ENCODE measurements at places on chromosomes 6 and 20.
A peak's percentile ranks its signal among the peaks of the same experiment; 100 is the strongest.

DNA sequence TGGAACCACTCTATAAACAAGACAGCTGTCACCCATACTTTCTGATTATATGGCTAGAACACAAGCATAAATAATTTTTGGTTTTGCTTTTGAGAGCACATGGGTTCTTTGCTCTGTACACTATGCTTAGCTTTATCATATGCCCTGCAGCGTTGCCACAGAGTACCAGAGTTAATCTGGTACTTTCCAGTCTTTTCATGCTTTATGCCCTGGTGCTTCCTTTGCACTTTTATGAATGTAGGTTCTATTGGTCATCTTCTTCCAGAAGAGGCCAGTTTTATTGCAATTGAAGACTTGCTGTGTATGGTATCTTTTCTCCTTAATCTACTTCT lies 20.8 kb downstream of the SHLD1 start:
- DNase-seq = no peak

DNA sequence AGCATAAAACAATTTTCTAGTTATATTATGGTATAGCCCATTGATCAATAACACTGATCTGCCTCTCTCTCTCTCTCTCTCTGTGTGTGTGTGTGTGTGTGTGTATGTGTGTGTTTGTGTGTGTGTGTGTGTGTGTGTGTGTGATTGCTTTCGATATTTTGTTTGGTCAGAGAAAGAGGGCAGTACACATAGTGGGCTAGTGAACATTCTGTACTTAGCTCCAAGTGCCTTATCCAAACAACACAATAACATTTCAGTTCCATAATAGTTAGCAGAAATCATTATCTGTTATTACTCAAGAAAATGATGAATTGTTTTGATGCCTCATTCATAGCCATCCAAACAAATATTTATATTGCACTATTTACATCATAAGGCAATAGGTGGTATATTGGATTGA lies 979.1 kb upstream of the CITED2 start:
- no peak for DNase-seq

DNA sequence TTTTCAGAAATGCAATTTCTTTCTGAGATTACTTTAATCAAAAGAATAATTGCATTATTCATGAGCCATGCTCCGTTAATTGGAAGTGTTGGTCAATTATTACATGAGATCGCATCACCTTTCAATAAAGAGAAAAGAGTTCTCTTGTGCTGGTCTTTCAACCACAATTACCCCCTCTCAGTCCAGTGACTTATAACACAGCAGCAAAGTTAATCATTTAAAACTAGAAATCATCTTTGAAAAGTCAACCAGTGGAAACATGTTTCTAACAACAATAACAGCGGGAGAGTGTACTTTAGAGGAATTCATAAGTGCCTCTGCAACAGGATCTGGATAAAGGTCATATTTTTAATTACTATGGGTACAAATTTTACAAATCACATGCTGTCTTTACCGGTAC lies 384.4 kb upstream of the AGPAT4 start:
- DNase-seq = no peak

DNA sequence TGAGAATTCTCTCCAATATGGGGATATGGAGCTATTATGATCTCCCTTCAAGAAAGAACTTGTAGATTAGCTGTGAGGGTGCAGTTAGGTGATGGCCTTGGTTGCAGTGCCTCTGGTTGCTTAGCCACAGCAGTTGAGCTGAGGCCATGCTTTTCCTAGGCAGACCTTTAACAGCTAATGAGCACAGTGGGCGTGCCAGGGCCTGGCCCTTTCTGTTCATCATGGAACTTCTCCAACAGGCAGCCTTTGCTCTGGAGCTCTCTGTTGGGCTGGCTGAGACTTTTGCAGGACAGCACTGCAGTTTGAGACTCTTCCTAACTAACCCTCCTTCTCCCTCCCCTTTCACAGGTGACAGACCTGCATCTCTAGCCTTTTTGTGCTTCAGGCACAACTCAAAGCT lies 39.7 kb upstream of the TMEM170B start:
- peak; percentile 18 for DNase-seq

DNA sequence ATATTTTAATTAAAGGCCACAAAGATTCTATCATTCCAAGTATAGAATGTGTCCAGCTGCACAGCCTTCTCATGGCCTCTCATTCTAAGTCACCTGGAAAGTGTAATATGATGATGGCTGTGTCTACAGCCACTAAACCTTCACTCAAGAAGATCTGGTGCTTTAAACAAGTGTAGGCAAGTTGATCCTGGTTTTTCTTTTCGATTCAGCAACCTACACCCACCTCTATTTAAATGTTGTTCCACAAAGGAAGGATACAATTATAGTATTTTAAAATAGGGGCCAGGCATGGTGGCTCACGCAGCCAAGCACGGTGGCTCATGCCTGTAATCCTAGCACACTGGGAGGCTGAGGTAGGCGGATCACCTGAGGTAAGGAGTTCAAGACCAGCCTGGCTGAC lies 25.5 kb upstream of the DST start:
- DNase-seq = no peak

GRCh38 chr6:108476376-108476775 lies 84.3 kb upstream of the FOXO3 start:
- DNase-seq = peak; percentile 50

- DNase-seq = no peak
Observed at GRCh38 chr20:9884666-9885065, 45.8 kb upstream of the PAK5 start.

DNA sequence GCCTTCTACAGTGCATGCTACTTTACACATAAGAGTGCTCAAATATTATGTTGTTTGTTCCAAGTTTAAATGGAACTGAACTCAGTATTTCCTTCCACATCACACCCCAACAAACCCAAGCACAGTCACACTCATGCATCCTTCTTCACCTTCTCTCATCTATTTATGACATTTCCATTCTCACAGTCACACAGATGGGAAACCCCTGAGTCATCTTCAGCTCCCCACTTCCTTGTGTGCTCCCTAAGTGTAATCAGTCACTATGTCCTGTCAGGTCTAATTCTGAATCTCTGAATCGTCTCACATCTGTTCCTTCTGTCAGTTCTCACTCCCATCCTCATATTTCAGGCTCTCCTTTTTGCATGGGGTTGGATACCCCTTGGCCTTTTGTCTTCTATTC lies 96.0 kb downstream of the RIMS1 start:
- no peak for DNase-seq

GRCh38 chr6:157764178-157765068 lies 58.6 kb upstream of the SNX9 start:
- no peak for DNase-seq

DNA sequence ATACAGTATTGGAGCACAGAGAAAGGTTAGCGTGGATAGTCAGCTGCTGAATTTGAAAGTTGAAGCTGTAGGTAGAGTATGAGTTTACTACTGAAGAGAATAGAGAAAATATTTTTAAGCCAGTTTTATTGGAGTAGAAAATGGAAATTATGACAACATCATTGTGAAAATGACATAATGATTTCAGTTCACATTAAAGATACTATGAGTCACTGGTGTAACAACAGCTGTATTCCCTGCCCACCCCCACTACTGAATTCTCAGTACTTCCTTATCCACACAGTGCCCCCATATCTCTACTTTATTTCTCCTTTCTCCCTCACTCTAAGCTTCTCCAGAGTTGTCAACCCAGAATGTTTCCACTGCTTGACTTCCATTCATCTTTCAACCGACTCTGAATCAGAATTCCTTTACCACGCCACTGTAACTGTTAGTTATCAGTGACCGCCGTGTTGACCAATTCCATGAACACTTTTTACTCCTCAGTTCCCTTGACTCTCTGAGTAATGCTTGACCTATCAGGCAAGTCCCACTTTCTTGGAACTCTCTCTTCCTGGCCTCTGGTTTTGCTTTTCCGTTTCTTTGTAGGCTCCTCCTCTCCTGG lies 139.6 kb downstream of the AIG1 start:
- no peak for DNase-seq

DNA sequence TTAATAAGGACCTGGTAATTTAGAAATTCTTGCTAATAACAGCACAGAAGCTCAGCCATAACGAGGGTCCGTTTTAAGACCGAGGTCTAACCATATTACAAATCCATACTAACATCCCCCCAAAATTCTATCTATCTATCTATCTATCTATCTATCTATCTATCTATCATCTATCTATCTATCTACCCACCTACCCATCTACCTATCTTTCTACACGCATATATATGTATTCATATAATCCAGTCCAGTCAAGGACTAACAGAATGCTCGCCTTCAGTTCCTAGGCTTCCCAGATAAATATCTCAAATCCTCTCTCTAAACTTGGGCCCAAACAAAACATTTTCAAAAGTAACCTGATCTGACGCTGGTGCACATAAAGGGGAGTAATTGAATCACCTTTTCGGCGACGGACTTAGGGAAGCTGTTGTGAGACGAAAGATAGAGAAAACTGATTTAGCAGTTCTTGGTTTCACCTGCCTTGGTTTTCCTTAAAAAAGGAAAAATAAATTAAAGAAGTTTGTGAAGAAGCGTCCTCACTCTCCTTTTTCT lies 14.5 kb downstream of the HMGN4 start:
- DNase-seq = no peak

DNA sequence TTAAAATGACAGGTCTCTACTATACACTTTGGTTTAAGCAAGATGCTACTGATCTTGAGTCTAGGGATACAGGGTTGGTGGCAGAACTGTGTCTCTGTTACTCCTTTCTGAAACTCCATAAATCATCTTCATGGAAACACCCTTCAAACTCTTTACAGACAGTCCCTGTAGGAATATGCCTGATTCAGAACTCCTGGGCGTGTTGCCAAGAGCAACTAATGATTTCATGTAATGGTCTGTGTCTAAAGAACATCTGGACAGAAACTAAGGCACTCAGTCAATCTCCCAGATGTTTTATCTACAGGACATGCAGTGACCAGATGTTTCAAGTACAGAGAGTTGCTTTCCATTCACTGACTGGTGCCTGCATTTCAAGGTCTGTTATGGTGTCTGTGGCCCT lies 464.4 kb upstream of the CHD6 start:
- peak; percentile 44 for DNase-seq

DNA sequence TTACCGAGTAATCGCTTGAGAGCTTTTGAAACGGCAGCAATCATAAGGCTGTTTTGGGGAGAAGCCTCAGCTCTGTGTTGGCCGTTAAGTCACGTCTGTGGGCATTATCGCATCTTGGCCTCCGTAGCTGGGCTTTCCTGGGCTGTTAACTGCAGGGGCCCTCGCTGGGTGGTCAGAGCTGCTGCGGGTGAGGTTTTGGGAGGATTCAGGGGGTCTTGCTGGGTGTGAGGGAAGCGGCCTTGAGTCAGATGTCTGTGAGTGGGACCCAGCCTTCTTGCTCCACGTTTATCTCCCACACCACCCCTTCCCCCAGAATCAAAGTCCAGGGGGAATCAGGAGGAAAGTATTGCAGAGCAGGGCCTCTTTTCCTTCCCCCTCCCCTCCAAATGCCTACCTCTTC lies 3.2 kb upstream of the APCDD1L start:
- no peak for DNase-seq

DNA sequence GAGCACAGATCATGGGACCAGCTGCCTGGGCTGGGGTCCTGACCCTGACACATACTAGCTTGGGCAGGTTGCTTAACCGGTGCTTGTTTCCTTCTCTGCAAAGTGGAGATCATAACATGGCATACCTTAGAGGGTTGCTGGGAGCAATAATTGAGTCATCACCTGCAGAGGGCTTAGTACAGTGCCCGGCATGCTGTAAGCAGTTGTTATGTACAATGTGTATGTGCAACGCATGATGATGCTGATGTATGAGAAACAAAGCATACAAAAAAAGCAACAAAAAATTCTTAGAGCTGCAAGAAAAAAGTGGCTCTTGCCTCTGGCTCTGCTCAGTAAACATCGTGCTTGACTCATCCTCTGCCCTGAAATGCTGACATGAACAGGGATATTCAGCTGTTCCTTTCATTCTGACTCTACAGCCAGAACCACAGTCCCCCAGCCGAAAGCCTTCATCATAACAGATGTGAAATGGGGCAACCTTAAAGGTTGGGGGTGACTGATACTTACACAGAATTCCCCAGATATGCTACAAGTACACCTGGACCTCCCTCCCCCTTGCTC lies 91.7 kb downstream of the CLIC5 start:
- no peak for DNase-seq

DNA sequence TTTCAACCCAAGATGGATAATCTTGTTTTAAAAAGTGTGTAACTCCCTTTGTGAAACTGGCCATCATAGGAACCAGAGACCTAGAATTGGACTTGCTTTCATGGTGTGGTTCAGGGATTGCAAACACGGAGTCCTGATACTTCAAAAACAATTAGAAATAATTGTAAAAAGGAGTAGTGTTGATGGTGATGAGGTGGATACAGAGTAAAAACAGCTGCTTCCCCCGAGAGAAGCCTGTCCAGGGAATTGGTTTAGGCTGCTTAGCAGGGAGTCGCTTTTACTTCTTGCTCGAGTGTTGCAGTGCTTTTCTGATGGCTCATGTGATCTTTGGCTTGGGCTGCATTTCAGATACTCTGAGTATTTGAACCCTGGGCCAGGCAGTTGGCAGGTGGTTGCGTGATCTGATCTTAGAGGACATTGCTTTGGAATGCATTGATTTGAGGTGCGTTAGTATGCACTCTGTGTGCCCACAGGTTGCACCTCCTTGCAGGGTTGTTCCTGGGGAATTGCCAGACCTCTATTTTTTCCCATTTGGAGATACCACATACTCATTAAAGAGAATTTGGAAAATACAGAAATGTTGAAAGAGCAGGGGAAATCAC lies 19.5 kb downstream of the KIF3B start:
- DNase-seq = no peak

- no peak for DNase-seq
Observed at GRCh38 chr6:158010591-158011477, 29.2 kb downstream of the SYNJ2 start.

DNA sequence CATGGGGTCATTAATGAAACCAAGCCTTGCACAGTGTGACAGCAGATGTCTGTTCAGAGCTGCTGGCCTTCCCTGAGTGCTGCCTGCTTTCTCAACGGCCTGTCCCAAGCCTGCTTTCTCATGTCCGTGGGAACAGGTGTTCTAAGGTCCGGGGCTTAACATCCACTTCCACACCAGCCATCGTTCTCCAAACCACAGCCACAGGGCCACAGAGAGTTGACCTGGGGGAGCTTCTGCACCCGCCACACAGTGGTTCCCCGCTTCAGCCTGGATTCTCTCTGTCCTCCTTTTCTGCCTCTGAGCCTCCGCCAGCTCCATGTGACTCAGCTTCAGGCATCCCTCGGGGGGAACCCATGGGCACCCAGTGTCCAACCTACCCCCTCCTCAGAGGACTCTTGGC lies 26.9 kb upstream of the PPP1R3G start:
- no peak for DNase-seq
